WERI-Rb-1 (cell line): ENCODE measurements at places on chromosomes 4 and X.

DNA sequence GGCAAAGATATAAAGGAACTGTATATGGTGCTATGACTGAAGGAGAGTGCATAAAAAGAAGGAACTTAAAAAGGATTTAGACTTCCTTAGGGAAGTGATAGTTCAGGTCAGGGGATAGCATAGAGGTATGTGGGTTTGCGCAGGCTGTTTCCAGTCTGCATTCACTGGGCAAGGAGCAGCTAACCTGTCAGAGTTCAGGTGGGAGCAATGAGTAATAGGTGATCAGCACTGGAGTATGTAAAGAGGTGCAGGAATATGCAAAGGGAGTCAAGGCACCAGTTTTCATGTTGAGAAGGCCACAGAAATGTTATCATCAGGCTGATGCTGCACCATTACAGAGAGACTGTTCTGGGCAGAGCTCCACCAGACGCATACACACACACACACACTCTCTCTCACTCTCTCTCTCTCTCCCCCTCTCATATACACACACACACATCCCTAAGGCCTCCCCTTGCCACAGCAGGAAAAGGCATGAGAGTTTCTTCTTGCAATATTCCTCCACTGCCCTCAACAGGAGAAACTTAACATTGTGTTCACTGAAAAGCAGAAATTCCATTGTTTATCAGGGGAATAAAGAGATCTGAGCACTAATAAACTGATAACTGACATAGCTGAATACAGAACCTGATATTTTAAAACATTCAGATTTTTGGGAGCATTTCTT lies 256.4 kb upstream of the GRID2 start:
- no peak for DNase-seq

- no peak for DNase-seq
These were observed 53.6 kb downstream of the MBNL3 start for GRCh38 chrX:132435222-132435621.

GRCh38 chr4:126939401-126939800 lies 693.4 kb upstream of the INTU start:
- DNase-seq = no peak

DNA sequence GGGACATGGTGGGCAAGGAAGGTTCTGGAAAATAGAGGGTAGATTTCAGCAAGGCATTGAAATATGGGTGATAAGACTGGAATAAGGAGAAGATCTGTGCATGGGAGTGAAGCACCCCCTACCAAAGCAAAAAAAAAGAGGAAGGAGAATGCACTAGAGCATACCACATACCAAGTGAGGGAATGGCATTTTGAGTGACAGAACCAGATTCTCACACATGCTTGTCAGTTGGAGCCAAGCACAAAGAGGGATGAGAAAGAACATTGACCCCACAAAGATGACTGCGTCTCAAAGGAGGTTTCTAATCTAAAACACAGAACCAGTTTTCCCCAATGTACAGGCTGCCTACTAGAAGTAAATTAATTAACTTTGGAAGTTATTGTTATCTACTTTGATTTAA lies 140.3 kb upstream of the SMAD1 start:
- DNase-seq = no peak

DNA sequence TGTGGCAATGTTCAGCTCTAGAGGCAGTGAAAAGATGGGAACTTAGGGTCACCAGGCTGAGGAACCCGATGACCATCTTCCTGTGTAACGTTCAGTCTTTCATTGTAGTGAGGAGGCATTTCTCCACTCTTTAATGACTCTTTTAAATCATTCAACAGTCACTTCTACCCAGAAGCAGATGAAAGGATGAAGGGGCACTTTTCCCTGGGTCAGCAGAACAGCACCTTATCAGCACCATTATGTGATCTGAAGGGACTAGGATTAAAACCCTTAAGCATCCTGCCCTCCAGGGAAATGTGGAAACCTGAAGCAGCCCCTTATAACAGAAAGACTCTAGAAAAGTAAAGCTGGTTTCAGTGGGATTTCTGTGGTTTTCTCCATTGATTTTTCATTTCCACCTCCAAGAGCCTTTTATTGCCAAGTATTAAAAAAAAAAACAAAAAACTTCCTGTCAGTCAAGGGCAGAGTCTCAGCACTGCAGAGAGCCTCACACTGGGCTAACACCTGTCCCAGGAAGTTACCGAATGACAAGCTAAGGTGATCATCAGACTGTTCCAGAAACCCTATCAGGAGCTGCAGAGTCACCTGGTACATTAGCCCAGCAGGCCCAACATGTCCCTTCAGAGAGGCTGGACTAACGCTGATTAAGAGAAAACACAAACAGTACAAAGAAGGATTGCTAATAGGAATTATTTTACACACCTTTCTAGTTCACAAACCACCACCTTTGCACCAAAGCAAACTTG lies 185.9 kb downstream of the SHROOM3 start:
- DNase-seq = no peak
